ENCODE measurements at places on chromosomes 4 and X.

GRCh38 chr4:83581411-83582288 is 45.7 kb downstream of the GPAT3 start:
- DNase-seq = no peak

GRCh38 chr4:70239884-70240591 is 2.4 kb upstream of the CSN3 start:
- no peak for DNase-seq

DNA sequence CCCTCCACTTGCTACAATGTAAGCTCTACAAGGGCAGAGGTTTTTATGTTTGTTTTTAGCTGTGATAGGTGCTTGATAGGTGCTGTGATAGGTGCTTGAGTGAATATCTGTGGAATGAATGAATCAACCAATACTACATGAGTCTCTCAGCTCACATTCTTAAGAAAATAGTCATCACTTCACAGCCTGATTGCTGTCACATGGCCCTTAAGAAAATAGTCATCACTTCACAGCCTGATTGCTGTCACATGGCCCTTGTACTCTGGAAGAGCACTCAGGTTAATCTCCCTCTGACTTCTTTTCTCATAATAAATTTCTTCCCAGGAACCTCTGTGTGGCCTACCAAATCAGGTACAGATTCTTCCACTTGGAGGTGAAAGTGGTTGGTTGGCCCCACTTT is 335.2 kb downstream of the TENM3 start:
- DNase-seq = no peak

DNA sequence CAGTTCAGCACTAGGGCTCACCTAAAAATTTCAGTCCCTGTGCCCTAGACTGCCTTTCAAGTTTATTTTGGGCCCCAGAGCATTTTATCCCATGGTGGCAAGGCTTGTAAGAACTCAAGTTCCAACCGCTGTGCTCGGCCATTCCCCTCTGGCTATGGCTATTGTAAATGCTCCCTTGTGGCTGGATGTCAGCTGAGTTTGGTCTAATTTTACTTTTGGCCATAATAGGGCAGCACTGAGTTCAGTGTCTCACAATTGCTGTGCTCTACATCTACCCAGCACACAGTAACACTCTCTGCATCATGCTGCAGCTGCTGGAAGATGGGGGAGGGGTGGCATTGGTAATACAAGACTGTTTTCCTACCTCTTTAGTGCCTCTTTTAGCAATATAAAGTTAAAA is 210.8 kb upstream of the IRS4 start:
- DNase-seq = no peak

DNA sequence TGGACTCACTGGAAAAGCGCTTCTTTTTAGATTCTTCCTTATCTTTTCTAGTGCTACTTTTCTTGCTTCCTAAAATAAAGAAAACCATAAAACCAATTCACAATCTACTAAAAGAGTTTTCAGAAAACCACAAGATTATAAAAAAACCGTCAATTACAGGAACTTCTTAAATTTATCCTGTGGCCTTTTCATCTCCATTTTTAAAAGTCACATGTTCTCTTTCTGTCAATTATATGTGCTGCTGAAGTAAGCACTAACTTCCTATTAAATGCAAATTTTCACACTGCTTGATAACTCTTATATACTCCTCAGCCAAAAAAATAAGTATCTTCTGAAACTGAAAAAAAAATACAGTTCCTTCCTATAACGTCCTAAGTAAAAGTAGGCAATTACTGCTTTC is 32.8 kb downstream of the CENPC start:
- DNase-seq = no peak

DNA sequence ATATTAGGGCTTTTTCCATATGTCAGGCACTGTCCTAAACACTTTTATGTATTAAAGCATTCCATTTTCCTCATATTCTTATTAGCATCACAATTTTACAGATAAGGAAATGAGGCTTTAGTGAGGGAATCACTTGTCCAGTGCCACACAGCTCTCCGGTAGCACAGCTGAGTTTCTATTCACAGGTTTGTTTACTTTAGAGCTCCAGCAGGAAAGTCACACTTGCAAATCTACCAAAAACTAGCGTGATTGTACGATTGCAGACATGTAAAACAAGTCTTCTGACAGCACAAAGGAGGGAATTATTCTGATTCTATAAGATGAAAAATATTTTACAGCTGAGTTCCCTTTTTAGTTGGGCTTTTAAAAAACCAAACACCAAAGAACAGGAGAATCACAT is 472.1 kb downstream of the TMA16 start:
- DNase-seq = no peak

- DNase-seq = no peak
Observed at GRCh38 chr4:67853336-67853735, 30.5 kb downstream of the TMPRSS11D start.

GRCh38 chr4:75698963-75699228 is 25.5 kb upstream of the USO1 start:
- no peak for DNase-seq

DNA sequence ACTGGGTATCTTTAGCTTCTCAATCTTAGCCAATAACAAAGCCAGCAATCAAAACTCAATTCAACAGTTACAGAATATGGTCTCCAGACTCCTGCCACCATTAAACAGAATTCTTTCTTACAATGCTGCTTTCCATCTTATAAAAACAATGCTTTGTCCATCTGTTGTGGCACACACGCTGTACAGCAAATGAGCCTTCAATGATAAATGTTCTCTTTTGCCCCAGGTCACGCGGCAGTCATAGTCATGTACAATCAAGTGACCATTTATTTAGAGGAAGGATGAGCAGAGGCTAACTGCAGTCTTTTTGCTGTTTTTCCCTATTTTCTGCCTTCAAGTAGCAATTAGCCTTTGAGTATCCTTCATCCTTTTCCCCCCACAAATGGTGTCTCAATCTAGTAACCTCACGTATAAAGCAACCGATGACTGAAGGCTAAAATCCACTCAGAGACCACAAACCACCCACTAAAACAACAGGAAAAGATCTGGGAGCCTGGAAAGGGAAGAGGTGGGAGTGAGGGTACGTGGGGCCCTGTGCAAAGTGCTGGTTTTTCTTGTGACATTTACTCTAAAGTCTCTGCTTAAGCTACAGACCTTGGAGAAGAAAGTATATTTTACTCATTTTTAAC is 24.4 kb downstream of the TRIM2 start:
- DNase-seq = no peak

- DNase-seq = no peak
Observed at GRCh38 chrX:17390419-17390850, 15.4 kb downstream of the NHS start.

DNA sequence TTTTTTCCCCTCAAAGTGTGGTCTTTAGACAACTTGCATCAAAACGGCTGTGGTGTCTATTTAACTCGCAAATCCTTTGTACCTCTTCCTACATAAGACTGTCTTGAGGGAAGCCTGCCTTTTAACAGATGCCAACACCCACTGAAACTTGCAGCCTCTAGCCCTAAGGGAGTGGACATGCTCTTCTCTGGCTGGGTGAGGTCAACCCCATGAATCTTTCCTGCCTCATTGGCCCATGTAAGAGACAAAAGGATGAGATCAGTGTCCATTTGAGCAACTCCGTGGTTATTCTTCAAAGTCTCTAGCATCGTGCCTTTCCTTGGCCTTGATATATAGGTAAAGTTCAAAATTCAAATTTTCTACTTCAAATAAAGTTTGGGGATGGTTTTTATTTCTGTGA is 134.7 kb downstream of the SHROOM3 start:
- no peak for DNase-seq

DNA sequence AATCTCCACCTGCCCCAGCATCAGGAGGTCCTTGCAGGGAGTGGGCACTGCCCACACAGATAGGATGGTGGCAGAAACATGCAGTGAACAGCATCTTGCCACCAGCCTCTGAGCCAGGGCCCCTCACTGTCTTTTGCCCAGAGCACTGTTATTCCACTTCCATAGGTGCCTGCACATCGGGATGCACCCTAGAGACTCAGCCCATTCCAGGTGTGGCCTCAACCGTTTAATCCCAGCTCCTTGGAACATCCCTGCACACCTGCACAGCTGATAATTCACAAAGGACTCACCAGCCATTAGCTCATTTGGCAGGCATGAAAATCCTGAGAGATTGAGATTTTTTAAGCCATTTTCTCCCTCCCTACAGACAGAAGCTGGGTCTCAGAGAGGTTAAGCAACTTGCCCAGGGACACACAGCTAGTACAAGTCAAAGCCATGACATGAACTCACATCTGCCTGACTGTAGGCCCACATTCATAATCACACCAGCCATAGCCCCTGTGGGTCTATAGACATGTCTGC is 116.3 kb downstream of the EFNB1 start:
- no peak for DNase-seq

DNA sequence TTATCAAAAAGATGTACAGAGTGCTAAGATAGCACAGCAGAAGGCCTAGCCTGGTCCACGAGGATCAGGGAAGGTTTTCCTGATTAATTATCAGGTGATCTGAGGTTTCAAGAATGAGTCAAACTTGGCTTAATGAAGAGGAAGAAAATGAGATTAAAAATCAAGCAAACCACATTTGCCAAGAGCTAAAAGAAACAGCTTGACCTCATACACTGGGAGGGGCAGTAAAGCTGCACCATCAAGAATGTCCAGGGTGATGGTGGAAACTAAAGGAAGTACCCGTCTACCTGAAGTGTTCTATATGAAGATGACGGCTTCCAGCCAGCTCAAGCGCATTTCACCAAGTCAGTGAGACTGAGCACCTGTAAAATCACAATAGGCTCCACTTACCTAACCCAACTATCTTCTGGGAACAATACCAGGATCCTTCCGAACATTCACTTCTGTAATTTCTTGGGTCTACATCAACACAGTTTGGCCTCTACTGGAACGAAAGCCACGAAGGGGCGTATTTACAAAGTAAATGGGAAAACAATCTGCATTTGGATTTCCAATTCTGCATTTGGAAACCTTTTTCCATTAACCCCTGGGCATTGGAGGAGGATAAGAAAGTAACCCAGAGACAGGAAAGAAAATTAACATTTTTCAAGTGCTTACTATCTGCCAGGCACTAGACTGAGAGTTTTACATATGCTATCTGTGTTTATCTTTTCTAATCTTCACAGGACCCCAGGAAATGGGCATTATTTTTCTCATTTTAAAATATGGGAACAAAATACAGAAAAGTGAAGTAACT is 114.0 kb upstream of the DCLK2 start:
- no peak for DNase-seq

DNA sequence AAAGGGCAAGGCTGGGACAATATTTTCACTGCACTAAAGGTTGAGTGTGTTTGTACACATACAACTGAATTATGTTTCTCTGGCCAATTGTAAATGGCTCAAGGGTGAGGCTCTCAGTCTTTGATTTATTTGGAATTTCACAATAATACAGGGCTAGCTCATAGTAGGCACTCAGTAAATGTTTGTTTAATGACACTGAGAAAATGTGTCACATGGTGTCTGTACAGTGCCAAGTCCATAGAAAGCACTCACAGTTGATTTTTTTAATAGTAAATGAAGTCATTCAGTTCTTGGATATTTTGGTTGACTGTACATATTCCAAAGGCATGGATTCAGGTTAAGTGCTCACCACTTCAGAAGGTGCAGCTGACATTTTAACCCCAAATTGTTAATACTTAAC is 176.4 kb downstream of the IL1RAPL2 start:
- DNase-seq = no peak

DNA sequence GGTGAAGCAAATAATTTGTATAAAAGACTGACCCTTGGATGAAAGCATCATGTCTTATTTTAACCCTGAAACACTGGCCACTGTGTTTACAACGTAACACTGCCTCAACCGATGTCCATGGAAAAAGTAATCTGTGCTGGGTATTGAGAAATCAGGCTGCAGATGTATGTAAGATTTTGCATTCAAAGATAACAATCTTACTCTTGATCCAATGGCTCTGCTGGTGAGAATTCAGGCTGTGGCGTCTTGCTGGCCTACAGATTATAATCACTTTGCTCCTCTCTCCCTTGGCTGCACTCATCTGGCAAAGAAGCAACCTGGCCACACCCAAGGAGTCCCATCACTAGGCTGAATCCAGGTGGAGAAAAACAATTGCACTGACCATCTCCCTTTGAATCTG is 7.5 kb downstream of the ADGRA3 start:
- DNase-seq = no peak

- no peak for DNase-seq
Observed at GRCh38 chrX:79162076-79162475, 17.6 kb downstream of the GPR174 start.

GRCh38 chr4:43496602-43497001 is 604.1 kb downstream of the GRXCR1 start:
- no peak for DNase-seq

- DNase-seq = no peak
Observed at GRCh38 chrX:44506678-44507077, 36.0 kb downstream of the FUNDC1 start.

GRCh38 chr4:94701631-94702300 is 56.0 kb upstream of the BMPR1B start:
- DNase-seq = no peak

DNA sequence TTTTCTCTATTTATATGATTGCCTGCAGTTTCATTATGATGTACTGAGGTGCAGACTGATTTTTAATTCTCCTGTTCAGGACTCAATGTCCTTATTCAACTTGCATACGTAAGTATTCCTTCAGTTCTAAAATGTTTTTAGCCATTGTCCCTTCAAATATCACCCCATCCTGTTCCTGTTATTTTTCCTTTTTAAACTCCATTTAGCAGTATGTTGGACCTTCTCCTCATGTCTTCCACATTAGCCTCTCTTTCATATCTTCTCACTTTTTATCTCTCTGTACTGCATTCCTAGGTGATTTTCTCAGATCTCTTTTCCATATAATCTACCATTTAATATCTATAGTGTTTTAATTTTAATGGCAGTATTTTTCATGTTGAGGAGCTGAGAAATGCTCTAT is 317.7 kb downstream of the NR3C2 start:
- DNase-seq = no peak

DNA sequence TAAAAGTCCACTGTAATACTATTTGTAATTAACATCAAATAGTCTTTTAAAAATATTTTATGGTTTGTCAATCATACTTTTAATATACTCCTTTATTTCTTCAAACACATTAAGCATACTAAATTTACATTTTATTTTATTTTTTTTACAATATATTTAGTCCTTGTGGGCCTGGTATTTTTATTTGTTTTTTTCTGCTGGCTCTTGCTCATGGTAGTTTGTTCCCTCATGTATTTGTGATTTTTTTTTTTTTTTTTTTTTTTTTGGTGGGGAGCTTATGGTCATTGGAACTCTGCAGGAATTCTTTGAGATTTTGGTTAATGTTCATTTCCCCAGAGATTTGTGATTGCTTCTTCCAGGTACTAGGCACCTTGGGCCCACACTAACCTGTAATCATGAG is 185.5 kb downstream of the PDGFRA start:
- no peak for DNase-seq

GRCh38 chr4:105632599-105632998 is 75.9 kb downstream of the INTS12 start:
- no peak for DNase-seq

DNA sequence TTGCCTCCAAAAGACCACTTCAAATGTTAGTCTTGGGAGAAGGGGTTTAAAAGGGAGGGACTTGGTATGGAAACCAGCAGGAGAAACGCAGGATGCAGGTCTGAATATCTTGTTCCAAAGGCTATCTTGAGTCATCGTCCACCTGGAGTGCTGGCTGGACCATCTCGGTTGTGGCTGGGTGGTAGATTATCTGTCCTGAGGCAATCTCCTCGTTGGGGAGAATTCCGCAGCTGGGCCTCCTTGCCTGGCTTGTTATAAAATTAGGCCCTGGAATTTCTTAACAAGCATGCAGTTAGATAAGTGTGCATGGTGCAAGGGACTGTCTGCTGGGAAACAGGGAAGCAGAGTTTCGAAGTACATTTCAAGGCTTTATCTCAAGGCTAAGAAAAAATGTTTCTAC is 2045.7 kb upstream of the TENM3 start:
- no peak for DNase-seq

GRCh38 chr4:170423137-170423536 is 333.4 kb upstream of the AADAT start:
- DNase-seq = no peak
